Aorta (tissue), 5 donors: ENCODE measurements at places on chromosomes 1 and 21. TPM values are rescaled to one million over a fixed set of nuclear protein-coding genes. Genes with fewer than 3 reads are reported as not detected.

Gene RGL1
- 8.8 TPM for polyA plus RNA-seq

Gene CACNA1S
- polyA plus RNA-seq: not detected

Gene FBLIM1
- 192 TPM for polyA plus RNA-seq

Gene RGSL1
- not detected for polyA plus RNA-seq

Gene DCST1
- not detected for polyA plus RNA-seq
